ENCODE measurements at places on chromosomes 1 and 21.

DNA sequence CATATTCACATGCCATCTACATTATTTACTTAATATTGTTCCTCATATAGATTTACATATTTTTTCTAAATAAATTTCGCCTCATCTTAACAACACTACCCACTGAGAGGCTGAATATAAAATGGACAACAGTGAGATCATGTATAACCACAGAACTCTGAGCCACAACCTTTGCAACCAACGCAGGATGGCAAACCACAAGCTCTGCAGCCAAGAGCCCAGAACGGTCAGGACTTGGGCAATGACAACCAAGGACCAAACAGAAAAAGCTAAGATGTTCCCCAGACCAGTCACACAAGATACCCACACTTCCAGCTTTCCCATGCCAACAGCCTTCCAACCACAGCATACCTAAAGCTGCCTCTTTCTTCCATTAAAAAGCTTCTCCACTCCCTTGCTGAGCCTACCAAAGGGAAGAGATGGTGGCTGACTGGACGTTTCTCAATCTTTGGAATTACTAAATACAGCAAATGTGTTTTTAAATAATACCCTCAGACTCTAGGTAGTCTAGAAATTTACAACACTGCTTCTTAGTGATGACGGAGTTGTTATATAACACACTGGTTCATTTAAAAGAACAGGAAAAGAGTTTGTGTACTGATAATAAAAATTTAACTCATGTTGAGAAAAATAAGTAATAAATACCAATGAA lies 117.9 kb downstream of the AKT3 start:
- DNase-seq, result no peak

DNA sequence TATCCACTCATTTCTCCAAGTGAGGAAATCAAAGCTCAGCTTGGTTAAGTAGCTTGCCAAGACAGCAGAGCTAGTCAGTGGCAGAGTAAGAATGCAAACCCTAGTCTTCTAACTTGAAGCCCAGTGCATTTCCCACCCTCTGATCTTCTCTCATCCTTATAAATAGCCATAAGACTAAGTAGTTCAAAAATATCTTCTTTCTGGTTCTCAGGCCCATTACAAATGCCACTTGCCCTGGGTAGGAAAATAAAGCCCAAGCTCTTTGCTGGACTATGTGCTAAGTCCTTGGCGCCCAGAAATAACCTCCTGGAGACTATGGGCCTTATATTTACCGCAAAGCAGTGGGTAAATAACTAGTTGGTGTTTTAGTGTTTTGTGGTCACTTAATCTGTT lies 505.8 kb downstream of the PLPP3 start:
- no peak for DNase-seq

- DNase-seq, result no peak
Observed at GRCh38 chr1:227903061-227903521, 44.6 kb downstream of the WNT9A start.

DNA sequence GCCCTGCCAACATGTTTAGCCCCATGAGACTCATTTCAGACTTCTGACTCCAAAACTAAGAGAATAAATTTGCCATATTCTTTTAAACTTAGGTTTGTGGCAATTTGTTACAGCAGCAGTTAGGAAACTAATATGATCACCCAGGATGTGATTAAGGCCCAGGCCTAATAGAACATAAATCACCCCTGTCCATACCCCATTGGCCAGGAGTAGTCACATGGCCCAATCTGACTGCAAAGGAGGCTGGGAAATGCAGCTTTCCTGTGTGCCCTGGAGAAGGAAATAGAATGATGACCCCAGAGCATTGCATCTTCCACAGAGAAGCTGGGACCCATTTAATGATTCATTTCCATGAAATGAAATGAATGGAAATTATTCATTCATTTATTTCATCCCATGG lies 100.4 kb upstream of the KLHDC7A start:
- DNase-seq, result no peak

DNA sequence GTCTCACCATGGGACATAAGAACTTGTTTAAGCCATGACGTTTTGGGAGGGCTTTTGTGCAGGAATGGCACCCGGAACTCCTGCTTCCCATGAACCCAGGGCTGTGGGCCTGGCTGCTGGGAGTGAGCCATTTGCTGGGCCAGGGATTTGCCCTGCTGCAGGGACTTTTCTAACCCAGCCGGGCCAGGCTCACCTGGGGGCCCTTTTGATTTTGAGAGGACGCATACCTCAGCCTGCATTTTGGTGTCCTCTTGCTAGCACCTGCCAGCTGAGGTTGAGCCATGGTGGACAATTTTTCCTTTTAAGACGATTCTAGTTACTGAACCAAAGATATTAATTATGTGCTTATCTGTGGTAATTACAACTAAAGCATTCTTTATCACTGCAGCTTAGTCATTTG lies 28.9 kb downstream of the GALNT2 start:
- DNase-seq, result no peak

DNA sequence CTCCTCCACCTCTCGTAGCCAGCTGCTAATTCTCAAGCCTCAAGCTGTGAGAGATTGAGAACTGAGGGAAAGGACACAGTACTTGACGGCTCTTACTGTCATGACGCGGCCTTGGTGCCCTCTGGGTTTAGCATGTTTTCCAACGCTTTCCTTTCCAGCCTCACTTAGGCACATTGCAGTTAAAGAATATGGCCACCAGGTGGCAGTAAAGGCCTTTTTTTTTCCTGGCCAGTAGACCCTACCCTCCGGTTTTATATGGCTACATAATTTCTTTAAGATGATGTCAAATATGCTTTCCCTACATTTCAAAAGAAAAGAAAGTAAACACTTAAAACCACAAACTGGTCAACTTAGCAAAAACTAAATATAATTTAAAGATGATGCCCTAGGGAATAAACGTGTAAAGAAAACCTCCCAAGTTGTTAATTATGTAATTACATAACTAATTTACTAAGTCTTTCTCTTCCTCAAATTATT lies 56.8 kb upstream of the PRDX6 start:
- peak; percentile 12 for DNase-seq

- DNase-seq, result no peak
Observed at GRCh38 chr1:6121021-6121421, 59.1 kb downstream of the CHD5 start.

- no peak for DNase-seq
Observed at GRCh38 chr1:187267827-187268226, 439.1 kb downstream of the PLA2G4A start.

GRCh38 chr1:163197022-163197421 lies 5.7 kb downstream of the RGS5 start:
- no peak for DNase-seq
